Iris pigment epithelial cell (primary cell): ENCODE measurements at places on chromosomes 6 and 20.

DNA sequence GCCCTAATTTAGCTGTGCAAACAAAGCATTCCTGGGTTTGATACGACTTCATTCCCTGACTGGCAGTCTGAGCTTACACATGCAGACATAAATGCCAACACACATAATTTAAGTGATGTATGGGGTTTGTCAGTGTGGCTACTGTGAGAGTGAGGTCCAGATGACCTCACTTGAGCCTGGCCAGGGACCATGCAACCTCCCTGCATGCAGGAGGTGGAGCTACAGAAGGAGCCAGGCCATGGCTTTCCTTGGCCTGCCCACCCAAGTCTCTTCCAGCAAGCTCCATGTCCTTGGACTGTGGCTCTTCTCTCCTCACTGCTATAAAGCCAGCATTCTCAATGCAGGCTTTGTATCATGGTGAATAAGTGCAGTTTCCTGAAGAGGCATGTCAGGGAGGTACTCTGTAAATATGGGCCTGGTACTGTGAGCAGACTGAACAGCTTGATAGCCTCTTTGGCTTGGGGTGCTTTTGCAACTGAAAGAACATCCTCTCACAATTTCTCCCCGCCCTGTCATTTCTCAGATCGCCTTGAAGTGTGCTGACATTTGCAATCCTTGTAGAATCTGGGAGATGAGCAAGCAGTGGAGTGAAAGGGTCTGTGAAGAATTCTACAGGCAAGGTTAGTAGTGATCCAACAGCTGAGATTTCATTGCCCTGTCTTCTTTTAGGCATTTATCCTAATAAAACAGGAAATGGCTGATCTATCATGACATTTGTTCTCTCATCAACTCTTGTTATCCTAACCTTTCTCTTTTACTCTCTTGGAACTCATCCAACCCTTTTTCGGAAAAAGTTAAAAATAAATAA is 69.2 kb downstream of the MTFR2 start:
- no peak for DNase-seq

DNA sequence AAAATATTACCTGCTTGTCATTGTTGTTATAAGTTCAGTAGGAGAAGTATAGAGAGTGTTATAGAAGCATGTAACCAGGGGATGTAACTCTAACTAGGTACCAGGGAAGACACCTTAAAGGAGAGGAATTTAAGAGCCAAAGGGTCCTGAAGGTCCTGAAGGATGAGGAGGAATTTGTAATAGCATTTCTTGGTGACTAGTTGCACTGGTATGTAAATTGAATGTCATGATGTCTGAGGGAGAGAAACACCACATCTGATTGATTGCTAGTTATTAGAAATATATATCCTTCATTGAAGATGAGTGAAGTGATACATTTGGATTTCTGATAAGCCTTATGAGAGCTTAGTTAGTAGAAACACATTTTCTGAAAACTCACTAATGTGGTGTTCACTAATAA is 643.8 kb downstream of the RFPL4B start:
- DNase-seq, result no peak

DNA sequence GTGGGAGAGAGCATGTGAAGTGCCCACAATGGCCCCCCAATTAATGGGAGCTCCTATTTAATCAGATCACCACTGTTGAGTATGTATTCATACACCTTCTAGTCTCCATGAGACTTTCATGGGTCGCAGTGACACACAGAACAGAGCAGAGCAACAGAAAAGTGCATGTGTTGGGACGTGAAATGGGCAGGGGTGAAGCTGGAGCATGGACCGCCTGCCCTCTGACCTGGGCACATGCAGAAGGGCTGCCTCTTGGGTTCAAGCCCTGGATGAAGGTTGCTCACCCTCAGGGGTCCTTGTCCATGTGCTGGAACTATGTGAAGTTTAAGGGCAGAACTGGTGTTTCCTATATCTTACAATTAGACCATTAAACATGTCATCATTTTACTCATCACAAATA is 106.0 kb upstream of the PHACTR3 start:
- DNase-seq, result no peak

DNA sequence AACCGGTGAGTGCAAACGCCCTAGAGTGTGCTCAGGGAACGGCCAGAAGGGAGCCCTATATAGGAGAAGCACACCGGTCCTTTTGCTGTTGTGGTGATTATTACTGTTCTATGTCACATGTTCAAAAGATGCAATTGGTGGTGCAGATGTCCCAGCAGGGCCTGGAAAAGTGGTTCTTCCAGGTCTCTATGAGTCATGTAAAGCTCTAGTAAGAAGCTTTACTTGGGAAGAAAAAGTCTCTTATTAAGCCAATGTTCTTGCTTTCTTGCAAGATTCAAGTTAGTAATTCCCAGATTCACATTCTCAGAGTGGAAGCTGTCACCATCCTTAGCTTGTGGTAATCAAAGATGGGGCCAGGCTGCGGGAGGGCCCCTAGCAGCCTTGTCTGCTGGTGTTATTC is 23.3 kb downstream of the EDN3 start:
- no peak for DNase-seq

DNA sequence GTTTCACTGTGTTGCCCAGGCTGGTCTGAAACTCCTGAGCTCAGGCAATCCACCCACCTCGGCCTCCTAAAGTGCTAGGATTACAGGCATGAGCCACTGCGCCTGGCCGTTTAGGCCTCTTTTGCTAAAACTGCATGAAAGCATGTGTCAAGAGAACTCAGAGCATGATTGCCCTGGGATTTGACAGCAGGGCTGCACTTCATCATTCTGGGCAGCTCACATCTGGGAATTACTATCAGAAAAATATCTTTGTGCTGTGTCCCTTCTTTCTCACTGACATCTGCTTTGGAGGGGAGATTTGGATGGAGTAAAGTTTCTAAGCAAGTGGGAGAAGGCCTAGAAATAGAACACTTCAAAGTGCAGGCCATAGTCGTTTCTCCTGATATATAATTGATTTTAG is 59.6 kb upstream of the EIF2S2 start:
- DNase-seq, result no peak
